ENCODE measurements at places on chromosomes 5 and 9.

DNA sequence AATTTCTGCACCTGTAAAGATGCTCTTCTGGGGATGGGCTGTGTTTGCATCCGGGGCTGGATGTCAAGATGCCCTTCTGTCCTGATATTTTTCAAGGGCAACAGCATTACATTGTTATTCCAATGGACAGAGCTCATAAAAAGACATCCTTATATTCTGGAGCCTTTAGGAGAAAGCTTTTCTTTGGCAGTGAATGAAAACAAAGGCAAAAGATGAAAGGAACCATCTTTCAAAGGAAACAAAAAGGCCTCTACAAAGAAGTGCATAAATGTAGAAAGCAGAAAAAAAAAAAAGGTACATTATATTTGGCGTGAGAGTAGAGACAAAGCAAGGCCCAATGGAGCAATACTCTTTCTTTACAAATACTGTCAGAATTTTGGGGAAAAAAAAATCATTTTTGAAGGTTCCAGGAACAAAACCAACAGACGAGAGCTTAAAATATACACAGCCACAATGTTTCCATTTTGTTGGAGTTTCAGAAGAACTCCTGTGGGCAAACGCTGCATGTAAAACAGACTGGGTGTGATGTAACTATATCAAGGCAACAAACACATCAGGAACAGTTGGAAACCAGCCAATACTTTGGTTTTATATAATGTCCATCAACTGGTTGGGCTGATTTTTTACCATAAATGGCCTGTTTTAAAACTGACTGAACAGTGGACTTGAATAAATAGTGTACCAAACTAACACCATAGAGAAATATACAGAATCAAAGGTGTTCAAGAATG is 885.6 kb upstream of the DMAC1 start:
- DNase-seq, result peak; percentile 4

GRCh38 chr9:100206899-100207298 is 107.9 kb downstream of the INVS start:
- no peak for DNase-seq

DNA sequence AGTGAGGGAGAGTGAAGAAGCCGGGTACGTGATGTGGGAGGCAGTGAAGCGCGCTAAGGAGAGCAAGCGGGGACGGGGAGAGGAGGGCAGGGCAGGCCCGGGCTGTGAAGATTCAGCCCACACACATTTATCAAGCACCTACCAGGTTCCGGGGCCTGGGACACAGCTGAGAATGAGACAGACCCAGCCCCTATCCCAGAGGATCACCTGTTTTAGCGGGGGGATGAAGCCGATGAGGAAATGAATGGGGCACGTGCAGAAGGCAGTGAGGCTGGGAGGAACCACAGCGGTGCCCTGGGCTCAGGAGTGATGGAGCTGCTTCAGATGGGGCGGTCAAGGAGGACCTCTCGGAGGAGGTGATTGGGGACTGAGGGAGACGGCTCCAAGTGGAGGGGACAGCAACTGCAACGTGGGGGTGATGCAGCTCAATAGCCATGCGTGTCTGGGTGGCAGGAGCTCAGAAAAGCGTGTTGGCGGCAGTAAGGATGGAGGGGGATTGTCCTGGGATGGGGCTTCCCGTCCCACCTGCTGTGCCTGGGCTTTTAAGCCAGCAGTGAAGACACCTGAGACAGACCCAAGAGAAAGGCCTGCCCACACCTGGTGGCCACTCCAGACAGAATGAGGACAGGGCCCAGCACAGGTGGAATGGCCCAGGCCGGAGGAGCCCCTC is 77.5 kb upstream of the UNC5A start:
- no peak for DNase-seq

DNA sequence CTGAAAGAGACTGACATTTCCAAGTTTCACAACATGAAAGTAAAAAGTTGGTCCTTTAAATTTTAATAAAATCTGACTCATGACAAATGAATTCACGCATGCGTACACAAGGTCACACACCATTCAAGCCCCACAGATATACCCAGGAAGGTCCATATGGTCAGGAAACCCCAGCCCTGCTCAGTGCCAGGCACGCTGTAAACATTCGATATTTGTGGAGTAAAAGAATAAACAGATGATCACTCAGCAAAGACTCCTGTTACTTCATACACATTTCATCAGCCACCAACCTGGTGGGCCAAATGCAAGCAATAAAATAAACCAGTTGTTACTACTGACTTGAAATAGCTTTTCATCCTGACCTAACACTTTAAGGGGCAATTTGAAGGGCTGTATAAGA is 158.0 kb upstream of the RETREG1 start:
- no peak for DNase-seq

- DNase-seq, result no peak
Measured at GRCh38 chr9:86424251-86424891, 70.2 kb upstream of the TUT7 start.

- DNase-seq, result no peak
Measured at GRCh38 chr9:95094002-95094401, 223.5 kb downstream of the FANCC start.

DNA sequence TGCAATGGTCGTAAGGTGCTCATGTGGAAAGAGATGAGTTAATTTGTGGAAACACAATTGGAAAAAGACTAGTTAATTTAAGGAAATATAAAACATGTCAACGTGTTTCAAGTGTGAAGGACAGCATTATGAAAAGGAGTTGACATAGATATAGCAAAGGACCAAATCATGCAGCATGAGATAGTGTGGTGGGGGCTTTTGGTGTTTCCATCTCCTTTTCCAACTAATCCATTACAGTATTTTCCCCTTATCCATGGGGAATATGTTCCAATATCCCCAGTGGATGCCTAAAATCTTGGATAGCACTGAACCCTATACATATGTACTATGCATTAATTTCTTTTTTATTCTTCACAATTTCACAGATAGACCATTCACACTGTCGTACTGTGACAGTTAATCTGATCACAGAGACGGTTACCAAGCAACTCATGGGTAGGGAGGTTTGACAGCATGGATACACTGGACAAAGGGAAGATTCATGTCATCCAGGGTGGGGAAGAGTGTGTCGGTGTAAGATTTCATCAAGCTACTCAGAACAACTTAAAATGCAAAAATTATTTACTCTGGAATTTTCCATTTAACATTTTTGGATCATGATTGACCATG is 238.6 kb downstream of the CDH12 start:
- DNase-seq, result no peak

DNA sequence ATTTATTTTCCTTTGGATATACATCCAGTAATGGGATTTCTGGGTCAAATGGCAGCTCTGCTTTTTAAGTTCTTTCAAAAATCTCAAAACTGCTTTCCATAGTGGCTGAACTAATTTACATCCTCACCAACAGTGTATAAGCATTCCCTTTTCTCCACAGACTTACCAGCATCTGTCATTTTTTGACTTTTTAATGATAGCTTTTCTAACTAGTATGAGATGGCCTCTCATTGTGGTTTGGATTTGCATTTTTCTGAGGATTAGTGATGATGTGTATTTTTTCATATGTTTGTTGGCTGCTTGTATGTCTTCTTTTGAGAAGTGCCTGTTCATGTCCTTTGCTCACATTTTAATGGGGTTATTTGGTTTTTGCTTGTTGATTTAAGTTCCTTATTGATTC is 90.0 kb upstream of the HMHB1 start:
- DNase-seq, result no peak

GRCh38 chr9:38108326-38108725 is 39.3 kb upstream of the SHB start:
- DNase-seq, result no peak

DNA sequence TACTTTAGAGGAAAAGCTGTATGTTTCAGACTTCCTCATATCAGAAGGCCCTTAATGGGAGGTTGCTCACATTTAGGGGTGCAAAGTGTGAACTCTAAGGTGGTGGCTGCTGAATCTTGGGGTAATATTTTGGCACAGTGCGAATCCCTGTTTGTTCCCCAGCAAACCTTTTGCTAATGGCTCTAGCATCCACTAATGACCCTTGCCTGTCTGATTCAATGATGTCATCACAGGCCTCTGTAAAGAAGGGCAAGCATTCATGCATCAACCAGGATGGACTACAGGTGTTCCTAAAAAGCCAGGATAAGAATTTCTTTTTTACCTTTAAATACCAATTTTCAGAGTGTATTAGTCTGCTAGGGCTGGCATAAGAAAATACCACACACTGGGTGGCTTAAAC is 20.4 kb downstream of the TMEM171 start:
- DNase-seq, result no peak

DNA sequence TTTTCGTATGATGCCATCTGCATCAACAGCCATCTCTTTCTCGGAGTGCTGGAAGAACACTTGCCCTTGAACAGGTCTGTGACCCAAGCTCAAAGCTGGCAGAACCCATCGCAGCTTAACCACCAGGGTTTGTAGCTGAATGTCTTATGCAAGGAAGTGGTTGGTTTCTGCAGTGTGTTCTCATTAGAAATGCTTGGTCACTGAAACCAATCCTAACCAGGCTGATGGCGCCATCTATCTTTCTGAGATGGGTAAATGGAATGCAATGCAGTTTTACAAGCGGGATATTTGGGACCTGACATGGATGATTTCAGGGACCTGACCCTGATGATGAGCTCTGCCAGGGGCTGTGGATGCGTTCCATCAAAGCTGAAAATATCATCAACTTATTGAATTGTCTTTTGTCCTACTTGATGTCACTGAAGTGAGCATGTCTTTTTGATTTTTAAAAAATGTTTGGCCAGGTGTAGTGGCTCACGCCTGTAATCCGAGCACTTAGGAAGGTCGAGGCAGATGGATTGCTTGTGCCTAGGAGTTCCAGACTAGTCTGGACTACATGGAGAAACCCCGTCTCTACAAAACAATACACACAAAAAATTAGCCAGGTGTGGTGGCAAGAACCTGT is 28.7 kb downstream of the DMRT3 start:
- peak; percentile 74 for DNase-seq

- no peak for DNase-seq
Measured at GRCh38 chr5:90193185-90193822, 216.3 kb downstream of the CETN3 start.

DNA sequence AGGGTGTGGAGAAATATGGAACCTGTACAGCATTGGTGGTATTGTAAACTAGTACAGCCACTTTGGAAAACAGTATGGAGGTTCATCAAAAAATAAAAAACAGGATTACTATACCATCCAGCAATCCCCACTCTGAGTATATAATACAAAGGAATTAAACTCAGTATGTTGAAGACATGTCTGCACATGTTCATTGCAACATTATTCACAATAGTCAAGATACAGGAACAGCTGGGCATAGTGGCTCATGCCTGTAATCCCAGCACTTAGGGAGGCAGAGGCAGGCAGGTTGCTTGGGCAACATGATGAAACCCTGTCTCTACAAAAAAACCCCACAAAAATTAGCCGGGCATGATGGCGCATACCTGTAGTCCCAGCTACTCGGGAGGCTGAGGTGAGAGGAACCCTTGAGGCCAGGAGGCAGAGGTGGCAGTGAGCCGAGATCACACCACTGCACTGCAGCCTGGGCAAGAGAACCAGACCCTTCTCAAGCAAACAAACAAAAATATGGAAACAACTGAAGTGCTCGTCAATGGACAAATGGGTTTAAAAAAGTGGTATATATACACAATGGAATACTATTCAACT is 63.6 kb downstream of the TMEM174 start:
- DNase-seq, result no peak

DNA sequence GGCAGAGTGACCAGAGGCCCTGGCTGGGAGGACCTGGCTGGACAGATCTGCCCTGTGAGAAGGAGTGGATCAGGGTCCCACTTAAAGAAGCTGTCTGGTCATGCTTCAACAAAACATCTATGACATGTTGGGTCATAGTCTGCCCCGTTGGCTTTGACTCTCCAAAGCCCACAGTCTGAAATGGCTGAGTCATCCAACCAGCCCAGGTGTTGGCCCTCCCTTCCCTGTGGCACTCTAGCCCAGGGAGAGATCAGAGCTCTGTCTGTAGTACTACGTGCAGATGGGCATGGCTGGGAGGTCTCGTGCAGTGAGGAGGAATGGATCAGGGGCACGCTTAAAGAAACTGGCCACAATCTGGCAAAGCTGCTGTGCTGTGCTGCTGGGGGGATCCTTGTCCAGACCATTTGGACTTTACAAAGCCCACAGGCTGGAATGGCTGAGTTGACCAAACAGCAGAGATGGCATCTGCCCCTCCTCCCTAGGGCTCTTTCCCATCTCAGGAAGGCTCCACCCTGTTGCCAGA is 206.1 kb downstream of the TUSC1 start:
- no peak for DNase-seq

- DNase-seq, result peak; percentile 81
Measured at GRCh38 chr9:107422189-107423185, 67.1 kb downstream of the KLF4 start.

DNA sequence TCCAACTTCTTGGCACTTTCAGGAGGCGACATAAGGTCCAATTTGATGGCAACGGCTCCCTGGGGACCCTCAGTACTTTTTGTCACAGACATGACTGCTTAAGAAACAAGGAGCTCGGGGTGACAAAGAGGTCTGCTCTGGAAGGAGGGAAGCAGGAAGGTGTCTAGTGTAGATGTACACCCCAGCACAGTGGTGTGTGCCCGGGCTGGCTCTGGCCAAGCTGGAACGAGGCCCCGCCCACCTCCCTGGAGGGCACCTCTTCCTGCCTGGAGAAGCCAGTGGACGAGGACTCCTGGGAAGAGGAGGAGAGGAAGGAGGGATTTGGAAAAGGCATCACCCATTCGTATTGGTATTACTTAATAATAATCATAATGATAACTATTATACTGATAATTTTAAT is at the start of gene SLC36A2:
Gene SLC36A2, minus strand, starts transcription at position 191 of the 400 bp plus-strand sequence. Its CDS starts 99 bp downstream, at position 92.
- no peak for DNase-seq

DNA sequence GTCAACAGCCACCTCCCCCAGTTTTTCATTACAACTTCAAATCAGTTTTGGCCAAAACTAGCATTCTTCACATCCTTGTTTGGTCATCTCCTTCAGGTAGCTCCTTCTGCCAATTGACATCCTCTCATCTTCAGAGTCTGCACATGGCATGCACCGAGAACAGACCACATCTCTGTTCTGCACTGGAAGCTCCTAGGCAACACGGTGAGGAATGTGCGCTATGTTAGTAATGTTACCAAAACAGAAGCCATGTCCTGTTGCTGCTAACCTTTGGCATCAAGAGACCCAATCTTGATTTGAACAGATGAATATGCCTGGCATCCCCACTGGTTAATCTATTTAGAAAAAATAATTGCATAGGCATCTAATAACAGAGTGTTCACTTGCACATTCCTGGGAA is 5.1 kb upstream of the HK3 start:
- no peak for DNase-seq

DNA sequence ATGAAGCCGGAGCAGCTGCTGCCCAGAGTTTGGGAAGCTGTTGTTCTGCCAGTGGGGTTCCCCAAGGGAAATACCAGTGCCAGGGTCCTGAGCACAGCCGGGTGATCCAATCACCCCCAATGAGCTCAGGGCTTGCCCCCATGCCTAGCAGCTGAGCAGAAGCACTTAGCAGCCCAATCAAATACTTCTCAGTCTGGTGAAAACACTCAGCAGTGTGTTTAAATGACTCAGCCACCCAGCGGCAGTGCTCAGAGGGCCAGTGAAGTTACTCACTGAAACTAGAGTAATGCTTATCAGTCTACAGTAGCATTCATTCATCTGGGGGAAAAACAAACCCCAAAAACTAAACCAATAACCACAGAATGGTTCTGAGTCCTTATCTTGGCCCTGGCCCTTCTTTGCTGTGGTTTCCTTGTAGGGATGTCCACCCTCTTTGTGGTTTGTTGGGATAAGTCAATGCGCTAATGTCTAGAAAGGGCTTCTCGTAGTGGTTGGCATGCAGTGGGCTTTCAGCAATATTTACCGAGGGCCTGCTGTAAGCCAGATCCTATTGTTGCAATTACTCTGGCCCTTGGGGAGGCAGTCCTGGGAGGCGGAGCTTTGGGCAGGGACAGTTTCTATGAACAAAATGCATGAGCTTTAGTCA is 43.1 kb downstream of the LHX2 start:
- peak; percentile 92 for DNase-seq

Data from hematopoietic multipotent progenitor cell treated with erythropoietin and hydrocortisone succinate and interleukin-3 and kit ligand, for 6 days (in vitro differentiated cells).